Stimulated activated CD4-positive, alpha-beta T cell treated with anti-CD3 and anti-CD28 coated beads, Interleukin-12 subunit alpha, Interleukin-12 subunit beta, amount 100 ng/mL, for 24 hours (primary cell): ENCODE measurements at places on chromosomes 1 and 21.

DNA sequence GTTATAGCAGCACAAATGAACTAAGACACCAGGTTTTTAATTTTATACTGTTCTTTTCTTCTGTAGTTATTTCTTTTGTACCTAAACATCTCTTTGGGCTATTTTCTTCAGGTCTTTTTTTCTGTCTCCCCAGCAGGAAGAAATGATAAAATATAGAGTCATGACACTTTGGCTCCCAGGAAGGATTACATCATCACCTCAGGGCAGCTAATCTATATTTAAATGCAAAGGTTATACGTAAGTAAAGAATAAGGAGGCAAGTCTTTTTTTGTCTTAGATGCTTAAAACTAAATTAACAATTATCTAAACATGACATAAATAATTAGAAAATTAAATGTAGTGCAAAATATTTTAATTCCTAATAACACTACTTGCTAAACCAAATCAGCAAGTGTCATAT lies 57.0 kb downstream of the WARS2 start:
- DNase-seq: no peak

- DNase-seq: no peak
Observed at GRCh38 chr1:195754303-195754702, 853.9 kb downstream of the KCNT2 start.

DNA sequence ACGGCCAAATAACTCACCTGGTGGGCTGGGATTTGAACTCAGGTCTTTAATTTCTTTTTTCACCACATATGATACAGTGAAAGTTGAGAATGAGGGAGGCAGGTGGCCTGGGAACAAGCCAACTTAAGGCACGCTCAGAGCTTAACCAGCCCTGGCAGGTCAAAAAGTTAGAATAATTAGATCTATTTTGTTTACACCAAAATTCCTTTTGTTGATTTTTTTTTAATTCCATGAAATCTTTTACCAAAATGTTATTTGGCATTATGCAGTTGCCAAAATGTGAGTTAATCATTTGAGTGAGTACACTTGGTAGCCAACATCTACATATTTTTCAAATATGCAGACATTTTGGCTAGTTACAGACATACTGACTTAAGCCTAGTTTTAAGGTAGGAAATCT lies 36.8 kb downstream of the LHX8 start:
- DNase-seq: no peak

- no peak for DNase-seq
Observed at GRCh38 chr1:174898102-174898797, 101.5 kb upstream of the CACYBP start.

- no peak for DNase-seq
Observed at GRCh38 chr1:89822999-89823628, 2.3 kb downstream of the LRRC8D start.

DNA sequence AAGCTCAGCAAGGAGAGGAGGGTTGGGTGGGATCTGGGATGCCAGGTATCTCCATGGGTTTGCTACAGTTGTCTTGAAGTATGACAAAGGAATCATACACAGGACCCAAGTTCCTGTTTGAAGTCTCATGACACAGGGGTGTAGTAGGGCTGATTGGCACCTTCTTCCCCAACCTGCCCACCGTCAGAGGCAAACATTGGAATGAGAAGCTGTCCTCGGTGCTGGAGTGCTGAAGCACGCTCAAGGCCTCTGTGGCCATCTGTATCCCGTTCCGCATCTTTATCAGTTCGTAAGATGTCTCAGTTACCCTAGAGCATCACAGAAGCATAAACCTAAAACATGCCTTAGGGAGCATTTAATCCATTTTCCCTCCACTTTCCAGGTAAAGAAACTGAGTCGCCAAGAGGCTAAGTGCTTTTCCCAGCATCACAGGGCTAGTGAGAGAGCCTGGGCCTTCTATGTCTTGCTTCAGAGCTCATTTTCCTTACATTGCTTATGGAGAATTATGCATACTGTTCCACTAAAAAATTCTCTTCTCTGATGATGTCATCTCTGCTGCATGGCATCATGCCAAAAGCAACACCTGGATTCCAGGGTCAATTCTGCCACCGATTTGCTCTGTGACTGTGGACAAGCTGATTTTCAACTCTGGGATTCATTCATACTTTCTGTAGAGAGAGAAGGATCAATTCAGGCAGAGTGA lies 34.2 kb downstream of the VWA5B1 start:
- no peak for DNase-seq

DNA sequence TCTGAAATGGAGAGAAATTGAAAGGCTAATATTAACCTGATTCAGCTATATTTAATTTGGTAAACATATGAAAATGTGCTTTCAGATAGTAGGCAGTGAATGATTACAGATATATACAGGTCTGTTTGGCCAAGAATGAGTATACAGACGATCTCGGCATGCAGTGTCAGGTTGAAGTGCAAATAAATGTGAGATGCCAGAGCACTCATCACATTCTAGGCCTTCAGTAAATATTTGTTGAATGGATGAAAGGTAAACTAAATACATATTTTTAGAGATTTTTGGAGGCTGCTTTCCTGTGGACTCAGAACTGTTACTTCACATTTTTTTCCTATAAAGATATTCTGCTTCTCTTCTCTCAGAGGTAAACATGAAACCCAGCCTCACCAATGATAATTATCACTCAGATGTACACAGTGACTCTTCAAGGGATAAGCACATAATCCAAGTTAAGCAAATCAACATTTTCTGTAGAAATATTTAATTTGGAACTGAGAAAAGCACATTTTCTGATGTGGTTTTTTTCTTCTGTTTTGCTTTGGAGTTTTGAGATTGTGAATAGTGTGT lies 702.9 kb downstream of the BRINP3 start:
- DNase-seq: no peak

- no peak for DNase-seq
Observed at GRCh38 chr1:220307607-220308006, 35.4 kb upstream of the RAB3GAP2 start.

DNA sequence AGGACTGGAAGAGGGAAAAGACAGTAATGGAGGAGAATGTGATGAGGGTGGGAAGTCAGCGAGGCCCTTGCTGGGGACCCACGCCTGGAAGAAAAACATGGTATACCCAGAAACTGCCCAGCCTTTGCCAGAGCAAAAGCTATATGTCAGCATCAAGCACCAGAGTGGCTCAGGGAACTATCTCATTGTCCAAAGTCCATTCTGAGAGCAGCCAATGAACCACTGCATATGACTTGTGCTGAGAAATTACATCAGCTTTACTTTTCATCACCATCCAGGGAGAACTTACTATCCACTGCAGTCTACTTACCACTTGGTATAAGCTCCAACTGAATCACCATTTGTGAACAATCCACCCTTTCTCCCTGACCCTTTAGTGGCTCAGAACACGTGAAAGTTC lies 148.1 kb downstream of the TTLL7 start:
- no peak for DNase-seq

- DNase-seq: no peak
Observed at GRCh38 chr1:166384948-166385347, 218.1 kb upstream of the FAM78B start.
